ENCODE measurements at places on chromosomes 7 and 10.

- no peak for DNase-seq
These were observed 42.2 kb downstream of the POLL start for GRCh38 chr10:101545898-101546297.

DNA sequence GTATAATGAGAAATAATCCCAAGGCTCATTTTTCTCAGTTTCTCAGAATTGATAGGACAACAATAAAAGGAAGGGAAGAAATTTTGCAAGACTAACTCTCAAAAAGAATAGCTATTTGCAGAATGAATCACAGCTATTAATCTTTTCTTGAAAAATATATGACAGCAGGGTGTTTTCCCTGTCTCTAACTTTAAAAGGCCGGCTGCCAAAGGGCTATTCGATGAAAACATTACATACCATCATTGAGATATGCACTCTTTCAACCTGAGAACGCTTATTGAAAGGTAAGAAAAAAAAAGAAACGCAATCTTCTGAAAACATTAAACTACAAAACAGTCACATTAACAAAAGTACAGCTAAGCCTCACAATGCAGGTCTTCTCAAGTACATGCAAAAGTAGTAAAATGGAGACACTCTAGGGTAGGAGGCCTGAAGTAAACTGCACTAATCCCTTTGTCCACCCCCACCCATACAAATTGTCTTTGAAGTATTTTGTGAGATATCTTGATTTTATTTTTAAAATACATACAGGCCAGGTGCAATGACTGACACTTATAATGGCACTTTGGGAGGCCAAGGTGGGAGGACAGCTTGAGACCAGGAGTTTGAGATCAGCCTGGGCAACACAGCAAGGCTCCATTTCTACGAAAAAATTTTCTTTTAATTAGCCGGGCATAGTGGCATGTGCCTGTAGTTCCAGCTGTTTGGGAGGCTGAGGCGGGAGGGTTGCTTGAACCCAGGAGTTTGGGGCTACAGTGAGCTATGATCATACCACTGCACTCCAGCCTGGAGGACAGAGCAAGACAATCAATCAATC, 83.0 kb downstream of the PARD3 start:
- DNase-seq = no peak

- no peak for DNase-seq
These were observed 220.2 kb upstream of the CELF2 start for GRCh38 chr10:10797513-10797912.

DNA sequence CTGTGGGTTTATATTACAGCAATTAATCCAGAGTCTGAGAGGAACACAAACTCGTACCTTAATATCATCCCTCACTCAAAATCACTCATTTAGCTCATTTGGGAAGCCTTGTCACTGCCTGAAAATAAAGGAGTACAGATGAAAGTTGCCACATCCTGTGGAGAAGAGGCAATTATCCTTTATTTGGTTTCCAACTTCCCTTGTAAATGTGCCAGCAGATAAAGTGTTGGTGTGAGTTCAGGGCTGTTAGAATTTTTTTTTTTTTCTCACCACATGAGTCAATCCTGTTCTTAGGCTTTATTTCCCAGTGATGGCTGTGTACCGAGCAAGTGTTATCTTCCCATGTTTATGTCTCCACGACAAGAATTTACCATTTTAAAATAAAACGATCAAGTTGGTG, 99.0 kb upstream of the SMIM30 start:
- no peak for DNase-seq

DNA sequence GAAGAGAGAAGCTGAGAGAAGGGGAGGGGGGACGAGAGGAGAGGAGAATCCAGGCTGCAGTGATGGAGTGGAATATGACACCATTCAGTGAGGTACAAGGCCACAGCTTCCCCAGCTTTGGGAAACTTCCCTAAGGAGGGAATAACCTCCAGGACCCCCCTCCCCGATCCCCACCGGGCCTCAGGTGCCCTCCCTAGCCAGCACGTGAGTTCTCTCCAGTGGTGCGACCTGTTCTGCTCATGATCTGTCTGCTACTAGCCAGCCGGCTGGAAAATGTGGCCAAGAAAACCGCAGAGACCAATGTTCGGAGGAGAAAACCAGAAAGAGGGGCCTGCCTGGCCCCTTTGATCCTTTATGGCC, 39.9 kb upstream of the AGK start:
- DNase-seq = no peak

DNA sequence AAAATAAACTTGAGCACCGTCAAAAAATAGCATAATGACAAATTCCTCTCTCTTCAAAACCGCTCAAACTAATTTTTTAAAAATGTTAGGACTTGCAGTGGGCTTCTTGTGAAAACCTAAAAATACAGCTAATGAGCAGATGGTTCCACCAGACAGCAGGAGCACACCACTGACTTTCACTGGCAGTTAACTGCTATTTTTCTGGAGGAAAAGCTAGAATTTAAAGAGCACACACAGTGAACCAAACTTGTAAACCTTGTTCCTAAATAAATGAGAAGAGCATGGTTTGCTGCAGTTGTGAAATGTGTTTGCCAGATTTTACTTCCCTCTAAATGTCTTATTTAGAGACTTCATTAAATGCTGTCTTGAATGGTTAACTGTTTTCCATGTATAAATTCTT, 143.9 kb downstream of the RAPGEF5 start:
- DNase-seq = no peak

- no peak for DNase-seq
These were observed 830 bp downstream of the RAB18 start for GRCh38 chr10:27504808-27505460.

DNA sequence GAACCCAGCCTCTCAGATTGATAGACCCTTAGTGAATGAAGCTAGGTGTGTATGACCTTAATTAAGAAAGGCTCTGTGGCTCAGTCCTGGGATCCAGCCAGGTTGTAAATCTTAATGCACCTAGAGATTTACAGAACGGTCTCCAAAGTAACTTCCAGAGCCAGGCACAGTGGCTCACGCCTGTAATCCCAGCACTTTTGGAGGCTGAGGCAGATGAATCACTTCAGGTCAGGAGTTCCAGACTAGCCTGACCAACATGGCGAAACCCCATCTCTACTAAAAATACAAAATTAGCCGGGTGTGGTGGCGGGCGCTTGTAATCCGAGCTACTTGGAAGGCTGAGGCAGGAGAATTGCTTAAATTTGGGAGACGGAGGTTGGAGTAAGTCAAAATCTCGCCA, 24.3 kb downstream of the CALHM2 start:
- DNase-seq = no peak

DNA sequence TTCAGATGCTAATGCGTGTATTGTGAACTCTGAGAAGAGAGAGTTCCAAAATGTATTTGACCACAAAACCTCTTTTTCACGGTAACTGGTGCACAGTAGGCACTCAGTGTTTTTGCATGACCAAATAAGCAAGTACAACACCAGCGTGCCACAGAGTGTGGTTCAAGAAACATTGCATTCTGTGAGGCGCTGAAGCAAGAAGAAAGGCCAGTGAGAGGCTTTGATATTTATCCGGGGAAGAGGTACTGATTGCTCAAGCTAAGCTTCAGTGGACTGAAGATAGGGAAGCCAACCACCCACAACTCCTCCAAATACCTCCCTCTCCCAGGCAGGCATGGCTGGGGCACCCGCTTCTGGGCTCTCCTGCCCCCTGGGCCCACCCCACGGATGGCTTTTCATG, 611.2 kb downstream of the SDK1 start:
- DNase-seq = no peak

DNA sequence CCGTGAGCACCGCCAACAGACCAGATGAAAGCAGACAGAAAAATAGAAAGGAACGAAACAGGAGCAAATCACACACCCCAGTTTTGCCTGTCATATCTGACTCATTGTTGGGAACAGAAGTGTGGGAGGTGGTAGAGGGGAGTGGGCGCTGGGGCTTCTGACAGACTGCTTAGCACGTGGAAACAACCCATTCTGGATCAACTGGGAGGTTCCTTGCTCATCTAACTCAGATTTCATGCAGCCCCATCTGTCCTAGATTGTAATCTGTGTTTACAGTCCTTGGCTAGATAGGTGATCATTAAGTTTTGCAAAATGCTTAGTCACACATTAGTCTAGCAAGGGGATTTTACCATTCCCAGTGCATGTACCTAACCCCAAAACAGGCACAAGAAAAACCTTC, 154.1 kb downstream of the NRP1 start:
- DNase-seq = no peak

- DNase-seq = no peak
These were observed 175.2 kb downstream of the NSUN6 start for GRCh38 chr10:18476076-18476647.

DNA sequence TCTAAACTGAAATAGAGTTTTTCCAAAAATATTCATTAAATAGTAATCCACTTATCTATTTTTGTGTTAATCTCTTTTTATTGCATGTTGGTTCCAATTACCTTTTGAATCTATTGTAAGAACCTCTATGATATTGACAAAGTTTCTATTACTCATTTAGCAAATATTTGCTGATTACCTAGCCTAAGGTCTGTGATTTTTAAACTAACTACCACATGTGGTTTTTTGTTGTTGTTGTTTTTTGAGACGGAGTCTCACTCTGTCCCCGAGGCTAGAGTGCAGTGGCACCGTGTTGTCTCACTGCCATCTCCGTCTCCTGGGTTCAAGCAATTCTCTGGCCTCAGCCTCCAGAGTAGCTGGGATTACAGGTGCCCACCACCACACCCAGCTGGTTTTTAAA, 2.0 kb upstream of the ASB13 start:
- DNase-seq = no peak

DNA sequence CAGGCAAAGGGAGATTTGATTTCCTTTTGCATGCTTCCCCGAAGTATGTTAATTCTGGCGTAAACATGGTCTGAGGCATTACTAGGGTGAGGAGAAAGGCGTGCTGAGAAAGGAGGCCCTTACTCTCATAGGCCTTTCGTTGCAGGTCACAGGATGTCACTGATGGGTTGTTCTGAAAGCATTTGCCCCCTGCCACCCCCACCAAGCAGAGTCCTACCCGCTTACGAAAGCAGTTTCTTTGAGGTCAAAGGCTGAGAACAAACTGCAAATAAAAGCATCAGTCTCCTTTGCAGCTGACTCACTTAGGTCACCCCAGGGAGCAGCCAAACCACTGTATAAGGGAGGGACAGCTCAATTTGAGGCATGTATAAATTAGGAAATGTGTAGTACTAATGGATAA, 57.1 kb downstream of the BPGM start:
- DNase-seq = no peak

GRCh38 chr7:148050492-148051158, 539.9 kb upstream of the C7orf33 start:
- DNase-seq = no peak

DNA sequence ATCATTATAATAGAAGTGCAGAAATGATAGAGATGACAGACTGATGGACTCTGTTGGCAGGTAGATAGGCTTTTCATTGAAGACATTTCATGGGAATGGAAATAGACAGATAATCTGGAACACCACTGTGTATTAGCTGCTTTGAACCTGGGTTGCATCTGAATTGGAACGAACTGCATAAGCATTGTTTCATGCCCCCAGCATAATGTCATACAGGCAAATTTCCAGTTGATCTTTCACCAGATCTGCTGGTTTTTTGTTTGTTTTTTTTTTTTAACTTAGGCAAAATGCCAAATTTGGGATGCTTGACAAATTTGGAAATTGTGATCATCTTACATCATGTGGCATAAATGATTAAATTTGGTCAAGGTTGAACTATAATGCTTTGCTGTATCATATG, 172.1 kb upstream of the AOAH start:
- no peak for DNase-seq

DNA sequence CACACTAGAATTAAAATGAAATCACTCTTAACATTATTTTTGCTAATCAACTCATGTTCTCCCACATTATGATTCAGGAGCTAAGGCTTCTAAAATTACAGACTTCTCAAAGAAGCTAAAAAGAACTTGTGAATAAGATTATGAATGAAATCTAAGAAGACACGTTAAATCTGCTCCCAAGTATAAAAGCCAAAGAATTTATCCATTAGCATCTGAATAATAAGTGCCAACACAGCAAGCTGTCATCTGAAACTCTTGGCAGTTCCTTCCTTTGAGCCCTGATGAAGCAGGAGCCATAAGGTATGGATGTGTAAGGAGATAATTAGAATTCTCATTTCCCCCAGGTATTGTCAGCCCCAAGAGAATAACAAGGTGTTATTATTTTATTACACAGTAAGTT, 50.3 kb downstream of the TPK1 start:
- DNase-seq = no peak

DNA sequence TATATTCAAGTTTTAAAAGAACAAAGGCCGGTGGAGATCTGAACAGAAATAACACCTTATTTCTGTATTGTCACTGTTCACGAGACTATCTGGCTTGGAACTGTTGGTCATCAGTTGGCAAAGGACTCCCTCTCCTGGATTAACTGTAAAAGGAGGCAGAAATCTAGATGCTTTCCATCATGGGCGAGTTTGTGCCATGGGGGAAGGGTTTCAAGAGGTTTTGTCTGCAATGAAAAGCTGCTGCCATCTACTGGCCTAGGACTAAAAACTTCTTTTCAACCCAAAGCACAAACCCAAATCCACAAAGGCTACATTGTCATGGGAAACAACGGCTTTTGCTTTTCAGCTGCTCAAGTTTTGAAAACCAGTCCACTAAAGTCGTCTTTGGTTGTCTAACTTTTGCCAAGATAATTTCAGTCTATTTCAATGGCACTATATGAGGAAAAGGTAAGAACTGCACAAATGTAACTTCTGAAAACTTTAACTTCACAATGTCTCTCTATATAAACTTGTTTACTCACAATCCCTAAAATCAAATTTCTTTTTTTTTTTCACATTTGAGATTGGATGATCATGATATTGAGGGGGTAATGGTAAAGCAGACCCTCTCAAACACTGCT, 196.8 kb downstream of the SKAP2 start:
- no peak for DNase-seq

- DNase-seq = no peak
These were observed 32.7 kb downstream of the PRKAG2 start for GRCh38 chr7:151844071-151844824.

- no peak for DNase-seq
These were observed 42.1 kb upstream of the WIPF3 start for GRCh38 chr7:29764227-29764626.

- no peak for DNase-seq
These were observed 183.2 kb upstream of the LYZL1 start for GRCh38 chr10:29105516-29106215.

- no peak for DNase-seq
These were observed 133.6 kb downstream of the BMPER start for GRCh38 chr7:34038816-34039470.

GRCh38 chr10:48195803-48196202, 78.7 kb downstream of the FRMPD2 start:
- DNase-seq = no peak

DNA sequence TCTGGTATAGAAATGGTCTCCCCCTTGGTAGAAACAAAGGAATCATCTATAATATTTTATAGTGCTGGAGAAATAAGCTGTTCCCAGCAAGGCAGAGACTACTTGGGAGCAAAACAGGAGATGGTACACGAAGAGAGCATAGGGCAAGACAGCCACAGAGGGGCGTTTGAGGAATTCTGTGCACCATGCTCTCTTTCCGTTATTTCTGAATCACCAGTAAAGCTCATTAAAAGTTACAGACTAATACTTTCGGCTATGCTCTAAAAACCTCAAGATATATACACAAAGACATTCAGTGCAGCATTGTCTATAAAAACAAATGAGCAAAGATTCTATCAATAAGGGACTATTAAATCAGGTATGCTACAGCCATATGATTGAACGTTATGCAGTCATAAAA, 68.5 kb upstream of the FHIP2A start:
- DNase-seq = no peak

Data from esophagus squamous epithelium (tissue), 5 donors.